NCI-H2107 (cell line): ENCODE measurements at places on chromosomes 13 and 19.

GRCh38 chr13:23752111-23753001 lies 136.8 kb downstream of the MIPEP start:
- DNase-seq = no peak

DNA sequence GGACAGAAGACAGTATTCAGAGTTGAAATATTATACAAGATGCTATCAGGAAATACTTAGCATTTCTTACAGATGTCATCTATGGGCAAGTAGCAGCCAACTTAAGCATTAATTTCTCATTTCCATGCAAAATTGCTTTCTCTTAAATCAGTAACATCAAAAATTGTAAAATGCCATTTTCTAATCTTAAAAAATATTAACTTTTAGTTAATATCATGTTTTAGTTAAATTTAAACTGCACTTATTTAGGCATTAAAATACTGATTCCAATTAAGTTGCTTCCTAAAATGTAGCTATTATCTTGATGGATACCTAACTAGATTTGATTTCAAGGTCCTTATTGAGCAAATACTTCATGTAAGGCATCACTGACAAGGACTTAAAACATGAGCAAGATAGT lies 27.8 kb downstream of the METTL21C start:
- no peak for DNase-seq

GRCh38 chr19:55012306-55012705 lies 25.8 kb downstream of the GP6 start:
- no peak for DNase-seq

GRCh38 chr13:83221813-83222241 lies 660.4 kb downstream of the SLITRK1 start:
- DNase-seq = no peak

GRCh38 chr13:108439556-108439955 lies 170.0 kb downstream of the TNFSF13B start:
- DNase-seq = no peak

- no peak for DNase-seq
Observed at GRCh38 chr13:102440259-102440936, 38.5 kb upstream of the FGF14 start.

DNA sequence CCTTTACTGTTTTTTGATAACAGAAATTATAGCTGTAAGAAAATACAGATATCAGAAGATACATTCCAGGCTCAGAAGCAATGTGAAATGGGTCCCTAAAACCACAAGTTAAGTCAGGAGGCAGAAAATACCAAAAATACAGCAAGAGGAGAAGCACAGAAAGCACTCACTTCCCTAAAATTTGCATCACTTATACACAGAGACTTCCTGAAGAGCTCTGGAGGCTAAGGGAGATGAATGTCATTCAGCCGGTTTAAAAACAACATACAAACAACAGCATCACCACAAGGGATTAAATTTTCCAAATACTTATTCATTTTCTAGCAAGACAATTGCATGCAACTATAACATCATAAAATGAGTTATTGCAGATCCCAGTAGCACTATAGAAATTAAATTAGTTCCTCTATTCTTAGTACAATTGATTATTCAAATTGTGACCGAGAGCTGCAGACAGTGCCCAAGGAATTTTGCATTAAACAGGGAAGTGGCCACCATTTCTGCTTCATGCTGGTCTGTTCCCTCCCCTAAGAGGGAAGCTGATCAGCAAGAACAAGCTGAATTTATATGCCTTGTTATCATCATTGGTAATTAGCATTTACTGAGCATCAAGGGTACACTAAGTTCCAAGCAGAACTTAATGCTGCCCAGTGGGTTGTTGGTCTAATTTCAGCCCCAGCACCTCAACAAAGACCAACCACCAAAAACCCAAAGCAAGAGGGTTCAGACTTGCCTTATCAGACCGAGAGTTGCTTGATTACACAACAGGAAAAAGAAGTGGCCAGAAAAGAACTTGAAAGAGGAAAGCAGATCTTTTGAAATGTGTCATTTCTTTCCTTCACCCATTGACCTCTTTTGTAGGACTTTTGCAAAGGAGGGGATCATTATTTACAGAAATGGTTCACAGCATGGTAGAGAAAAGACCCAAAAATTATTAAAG lies 140.7 kb downstream of the KCTD12 start:
- DNase-seq = no peak

GRCh38 chr13:71695662-71696061 lies 171.3 kb downstream of the DACH1 start:
- DNase-seq = no peak

DNA sequence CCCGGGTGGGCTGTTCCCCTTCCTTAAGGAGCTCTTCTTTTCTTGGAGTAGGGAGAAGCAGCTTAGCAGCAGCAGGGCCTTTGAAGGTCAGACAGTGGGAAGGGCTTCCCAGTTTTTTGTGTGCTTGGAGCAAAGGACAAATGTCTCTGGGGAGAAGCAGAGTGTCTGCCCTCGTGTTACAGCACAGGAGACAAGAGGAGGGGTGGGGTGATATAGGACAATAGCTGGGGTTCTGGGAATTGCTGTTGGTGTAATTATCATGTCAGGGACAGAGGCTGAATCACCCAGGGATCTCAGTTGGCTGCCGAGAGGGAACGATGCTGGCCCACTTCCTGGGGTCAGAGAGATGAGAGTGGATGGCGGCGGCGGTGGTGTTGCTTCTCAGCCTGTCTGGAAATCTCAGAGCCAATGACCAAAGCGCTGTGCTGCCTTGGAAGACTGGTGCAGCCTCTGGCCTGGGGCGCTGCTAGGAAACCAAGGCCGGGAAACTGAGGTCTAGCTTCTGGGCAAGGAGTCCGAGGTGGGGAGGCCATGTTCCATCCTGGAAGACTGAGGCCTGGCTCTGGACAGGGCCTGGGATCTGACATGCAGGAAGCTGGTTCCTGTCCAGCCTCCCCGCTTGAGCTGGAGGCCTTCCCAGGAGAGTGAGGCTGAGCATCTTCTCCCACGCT lies 1.2 kb downstream of the INAFM1 start:
- no peak for DNase-seq

- no peak for DNase-seq
Observed at GRCh38 chr19:52070496-52070895, 21.9 kb upstream of the ZNF432 start.

- DNase-seq = no peak
Observed at GRCh38 chr19:29084266-29084665, 128.7 kb downstream of the UQCRFS1 start.

GRCh38 chr13:99610702-99611289 lies 109.5 kb downstream of the TM9SF2 start:
- no peak for DNase-seq

DNA sequence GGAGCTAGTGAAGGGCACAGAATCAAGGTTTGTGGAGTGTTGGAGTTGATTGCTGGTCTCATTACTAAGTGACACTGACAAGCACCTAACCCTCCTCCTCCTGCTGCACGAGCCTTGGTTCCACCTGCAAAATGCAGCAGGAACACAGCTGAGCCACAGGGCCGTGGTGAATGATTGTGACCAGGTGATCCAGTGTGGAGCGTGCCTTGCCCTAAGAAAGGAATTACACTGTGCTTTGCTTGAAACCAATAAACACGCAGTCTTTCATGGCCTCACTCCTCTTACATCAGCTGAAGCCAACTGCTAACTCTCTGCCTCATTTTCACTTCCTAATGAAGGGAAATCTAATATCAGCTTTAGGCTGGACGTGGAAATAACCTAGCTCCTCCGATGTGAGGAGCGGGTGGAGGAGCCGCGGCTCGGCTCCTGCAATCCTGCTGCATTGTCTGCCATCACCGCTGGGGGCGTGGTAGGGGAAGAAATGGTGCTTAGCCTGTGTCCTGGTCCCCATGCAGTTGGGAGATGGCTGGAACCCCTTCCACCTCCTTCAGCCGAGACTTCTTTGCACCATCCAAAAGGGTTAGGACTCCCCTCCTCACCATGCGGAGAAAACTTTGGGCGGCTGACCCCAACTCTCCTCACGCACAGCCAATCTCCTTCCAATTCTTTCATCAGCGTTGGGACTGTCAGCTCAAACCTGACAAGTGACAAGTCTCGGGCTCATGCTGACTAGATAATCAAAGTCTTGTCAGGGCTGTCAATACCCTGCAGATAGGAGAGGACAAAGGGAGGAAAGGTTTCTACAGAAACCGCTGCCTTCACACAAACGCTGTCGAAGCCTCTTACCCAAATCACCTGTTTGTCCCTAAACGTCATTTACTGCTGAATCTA lies 427.9 kb downstream of the ZNF536 start:
- no peak for DNase-seq

GRCh38 chr13:46996316-46997030 lies 99.6 kb upstream of the HTR2A start:
- DNase-seq = no peak

- no peak for DNase-seq
Observed at GRCh38 chr13:114145256-114145655, 12.8 kb upstream of the RASA3 start.

DNA sequence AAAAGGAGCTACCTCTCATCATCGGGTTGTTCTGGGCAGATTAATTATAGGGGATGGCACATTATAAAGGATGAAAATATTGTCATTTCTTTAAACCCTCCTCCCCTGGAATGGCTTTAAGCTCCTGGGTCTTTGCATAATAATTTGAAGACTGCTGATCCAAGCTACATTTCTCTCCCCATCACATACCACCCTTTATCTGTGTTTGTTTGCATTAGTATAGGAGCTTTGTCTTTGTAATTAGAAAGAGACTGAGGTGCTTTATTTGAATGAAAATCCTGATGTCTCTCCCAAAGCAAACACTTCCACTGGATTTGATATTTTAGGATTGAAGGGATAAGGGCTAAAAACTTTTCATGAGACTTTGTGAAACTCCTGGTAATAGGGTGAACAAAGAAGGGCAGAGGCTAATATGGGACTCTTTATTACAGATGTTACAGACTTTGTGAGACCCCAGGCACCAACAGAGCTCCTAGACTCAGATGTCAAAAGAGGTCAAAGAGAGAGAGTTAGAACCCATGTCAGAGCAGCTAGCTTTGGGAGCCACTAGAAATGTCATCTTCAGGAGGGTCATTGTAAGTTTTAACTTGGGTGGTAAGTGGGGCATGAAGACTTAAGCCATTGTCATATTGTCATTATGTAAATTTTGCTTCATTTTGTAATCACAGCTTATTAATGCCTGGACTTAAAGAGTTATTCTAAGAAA lies 75.3 kb upstream of the RXFP2 start:
- no peak for DNase-seq

GRCh38 chr19:42161616-42162263 lies 29.5 kb upstream of the POU2F2 start:
- no peak for DNase-seq

DNA sequence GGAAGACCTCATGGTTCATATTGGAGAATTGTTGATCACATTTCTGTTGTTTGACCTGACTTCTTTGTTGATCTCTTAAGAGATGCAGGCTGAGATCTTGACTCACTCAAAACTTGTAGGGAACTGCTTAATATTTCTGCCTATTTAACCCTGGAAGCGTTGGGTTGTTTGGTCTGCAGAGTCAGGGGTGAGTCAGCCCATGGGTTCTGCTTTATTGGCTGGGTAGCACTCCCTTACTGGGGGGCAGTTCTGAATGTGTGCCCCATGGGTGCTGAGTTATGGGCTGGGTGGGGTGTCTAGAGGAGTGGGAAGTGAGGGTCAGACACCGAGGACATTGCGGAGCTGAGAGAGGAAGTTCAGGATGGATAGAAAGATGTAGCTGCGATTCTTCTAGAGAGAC lies 87.9 kb downstream of the LRCH1 start:
- no peak for DNase-seq
